ENCODE measurements at places on chromosomes 7 and 10.

- no peak for DNase-seq
Observed at GRCh38 chr10:101573885-101574753, 13.9 kb downstream of the POLL start.

DNA sequence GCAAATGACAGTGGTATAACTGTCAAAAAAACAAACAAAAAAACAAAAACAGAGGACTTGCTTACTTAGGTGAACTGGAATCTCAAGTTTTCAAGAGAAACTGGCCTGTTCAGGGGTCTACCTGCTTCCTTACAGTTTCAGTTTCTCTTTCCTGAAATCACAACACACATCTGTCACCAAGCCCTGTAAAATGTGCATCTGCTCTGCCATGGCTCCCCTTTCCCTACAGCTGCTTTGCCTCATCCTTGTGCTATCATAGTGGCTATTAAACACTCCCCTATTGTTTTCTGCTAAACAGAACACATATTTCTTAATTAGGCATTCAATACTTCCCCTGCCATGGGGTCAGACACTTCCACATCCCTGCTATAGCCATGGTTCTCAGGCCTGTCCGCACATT lies 37.6 kb downstream of the CPED1 start:
- DNase-seq = no peak

DNA sequence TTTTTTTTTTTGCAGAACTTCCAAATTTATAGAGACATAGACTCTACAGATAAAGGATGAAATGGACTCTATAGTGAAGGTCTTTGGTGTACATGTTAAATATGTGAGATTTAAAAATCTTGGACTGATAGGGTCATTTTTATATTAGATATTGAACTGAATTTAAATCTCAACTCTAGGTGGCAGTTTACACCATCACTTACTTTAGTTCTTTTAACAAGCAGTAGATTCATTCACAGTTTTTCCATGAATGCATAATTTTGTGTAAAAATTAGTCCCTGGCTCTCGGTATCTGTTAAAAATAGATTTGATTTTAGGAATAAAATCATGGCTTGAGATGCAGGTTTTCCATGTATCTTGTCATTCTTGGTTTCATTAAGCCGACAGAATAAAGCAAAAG lies 31.1 kb upstream of the SNX13 start:
- DNase-seq = no peak

- DNase-seq = no peak
Observed at GRCh38 chr10:124155781-124156435, 62.5 kb upstream of the CHST15 start.

- DNase-seq = no peak
Observed at GRCh38 chr10:3031490-3031889, 35.9 kb upstream of the PFKP start.

DNA sequence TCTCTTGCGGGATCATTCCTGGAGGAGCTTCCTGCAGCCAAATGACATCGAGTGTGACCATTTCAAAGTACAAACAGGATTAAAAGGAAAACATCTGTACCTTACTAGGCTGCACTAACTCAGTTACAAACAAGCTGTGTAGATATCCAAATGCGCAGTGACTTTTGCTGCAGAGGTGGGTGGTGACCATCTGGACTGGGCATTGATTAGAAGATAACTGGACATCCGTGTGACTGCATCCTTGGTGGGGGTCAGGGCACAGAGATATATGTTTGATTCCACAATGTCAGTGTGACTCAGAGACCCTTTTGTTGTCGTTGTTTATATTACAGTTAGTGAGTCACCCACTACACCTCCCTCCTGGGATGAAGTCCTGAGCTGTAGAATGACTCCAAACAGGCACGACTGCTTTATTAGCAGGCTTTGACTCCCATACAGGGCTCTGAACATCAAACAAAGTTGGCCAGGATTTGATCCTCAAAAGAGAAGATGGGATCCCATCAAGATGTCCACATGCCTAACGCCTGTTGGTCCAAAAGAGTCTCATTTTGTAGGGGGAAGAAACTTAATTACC lies 56.7 kb upstream of the SDK1 start:
- DNase-seq = no peak

- DNase-seq = no peak
Observed at GRCh38 chr10:129915526-129916378, 48.3 kb downstream of the EBF3 start.

GRCh38 chr10:132335189-132336063 lies 3.4 kb downstream of the LRRC27 start:
- peak; percentile 46 for DNase-seq

- no peak for DNase-seq
Observed at GRCh38 chr10:74851831-74852230, 25.4 kb downstream of the KAT6B start.

DNA sequence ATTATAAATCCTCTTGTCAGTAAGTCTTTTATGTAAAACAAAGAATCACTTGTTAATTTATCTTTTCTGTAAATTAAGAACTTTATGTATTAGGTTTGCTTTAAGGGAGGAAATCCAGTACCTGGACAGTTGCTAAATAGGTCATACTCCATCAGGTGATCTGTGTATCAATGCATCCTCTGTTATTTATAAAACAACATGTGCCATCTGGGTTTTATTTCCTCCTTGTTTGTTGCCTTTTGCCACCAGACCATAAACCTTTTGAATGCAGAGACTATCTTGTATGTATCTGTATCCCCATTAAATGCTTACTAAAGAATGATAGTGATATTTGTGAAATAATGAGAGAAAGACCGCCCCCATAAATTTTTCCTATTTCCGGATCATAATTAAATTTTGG lies 70.0 kb downstream of the SLC35B4 start:
- no peak for DNase-seq

GRCh38 chr7:73718905-73719805 lies at the start of gene STX1A:
Gene STX1A (minus strand): TSS chr7:73719669. CDS start chr7:73719631, 38 bp downstream.
- peak; percentile 79 for DNase-seq

DNA sequence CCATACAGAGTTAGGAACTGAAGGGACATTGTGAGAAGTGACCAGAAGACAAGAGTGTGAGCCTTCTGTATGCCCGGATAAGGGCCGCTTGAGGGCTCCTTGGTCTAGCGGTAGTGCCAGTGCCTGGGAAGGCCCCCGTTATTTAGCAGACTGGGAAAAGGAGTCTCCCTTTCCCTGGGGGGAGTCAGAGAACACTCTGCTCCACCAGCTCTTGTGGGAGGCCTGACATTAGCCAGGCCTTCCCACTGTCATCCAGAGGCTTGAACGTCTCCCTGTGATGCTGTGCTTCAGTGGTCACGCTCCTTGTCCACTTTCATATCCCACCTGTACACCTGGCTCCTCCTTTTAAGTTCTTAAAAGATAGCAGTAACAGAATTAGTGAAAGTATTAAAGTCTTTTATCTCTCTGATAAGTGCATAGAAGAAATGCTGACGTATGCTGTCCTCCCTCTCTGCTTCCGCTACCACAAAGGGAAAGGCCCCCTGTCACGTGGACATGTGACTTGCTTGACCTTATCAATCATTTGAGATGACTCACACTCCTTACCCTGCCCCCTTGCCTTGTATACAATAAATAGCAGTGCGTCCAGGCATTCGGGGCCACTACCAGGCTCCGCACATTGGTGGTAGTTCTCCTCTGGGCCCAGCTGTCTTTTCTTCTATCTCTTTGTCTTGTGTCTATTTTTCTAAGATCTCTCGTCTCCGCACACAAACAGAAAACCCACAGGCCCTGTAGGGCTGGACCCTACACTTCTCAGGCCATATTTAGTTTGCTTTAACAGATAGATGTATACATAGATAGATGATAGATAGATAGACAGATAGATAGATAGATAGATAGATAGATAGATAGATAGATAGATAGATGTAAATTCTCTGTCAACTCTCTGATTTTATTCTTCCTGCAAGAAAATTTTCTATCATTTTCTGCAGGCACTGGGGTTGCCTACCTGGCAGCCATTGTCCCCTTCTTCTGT lies 131.5 kb upstream of the JCAD start:
- no peak for DNase-seq

- DNase-seq = no peak
Observed at GRCh38 chr10:13991353-13991752, 339.4 kb downstream of the FRMD4A start.

GRCh38 chr7:143902332-143902899 lies 440 bp upstream of the TCAF1 start:
- no peak for DNase-seq

GRCh38 chr7:117944886-117945285 lies 71.6 kb upstream of the CTTNBP2 start:
- no peak for DNase-seq

- DNase-seq = no peak
Observed at GRCh38 chr7:117285826-117286225, 37.0 kb downstream of the WNT2 start.

DNA sequence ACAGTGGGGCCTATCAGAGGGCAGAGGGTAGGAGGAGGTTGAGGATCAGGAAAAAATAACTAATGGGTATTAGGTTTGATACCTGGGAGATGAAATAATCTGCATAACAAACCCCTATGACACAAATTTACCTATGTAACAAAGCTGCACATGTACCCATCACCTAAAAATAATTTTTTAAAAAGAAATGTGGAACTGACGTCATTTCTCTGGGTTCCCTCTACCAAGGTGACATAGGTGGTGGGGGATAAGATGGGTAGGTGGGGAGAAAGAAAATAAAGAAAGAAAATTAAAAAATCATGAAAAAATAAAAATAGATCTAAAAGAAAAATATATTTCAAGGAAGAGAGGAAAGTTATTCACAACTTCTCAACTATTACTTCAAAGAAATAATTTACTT lies 153.1 kb upstream of the SORCS1 start:
- DNase-seq = no peak

DNA sequence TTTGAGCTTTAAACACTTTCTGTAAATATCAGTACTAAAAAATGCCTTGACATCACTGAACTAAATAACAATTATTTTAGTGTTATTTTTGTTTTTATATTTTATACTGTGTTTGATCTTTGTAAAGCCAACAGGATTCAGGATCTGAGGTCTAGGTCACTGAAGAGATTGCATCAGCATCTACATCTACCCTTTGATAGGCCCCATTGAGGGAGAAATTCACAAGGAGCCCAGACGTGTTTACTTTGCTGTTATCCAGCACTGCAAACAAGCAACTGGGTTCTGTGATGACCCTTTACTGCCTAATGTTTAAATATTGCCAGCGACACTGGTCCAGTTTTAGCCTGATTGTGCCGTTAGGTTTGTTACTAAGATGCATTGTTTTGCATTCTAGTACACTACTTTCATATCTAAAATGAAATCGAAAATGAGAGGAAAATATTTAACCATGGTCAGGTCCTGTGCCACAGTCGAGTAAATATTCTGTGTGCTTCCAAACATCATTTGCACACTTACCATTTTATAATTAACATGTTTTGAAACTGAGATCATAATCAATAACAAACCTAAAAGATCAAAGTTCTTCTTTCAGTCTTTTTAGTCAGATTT lies 48.7 kb downstream of the SP8 start:
- no peak for DNase-seq

- peak; percentile 34 for DNase-seq
Observed at GRCh38 chr10:116444527-116445142, 17.0 kb downstream of the PNLIPRP3 start.

- DNase-seq = no peak
Observed at GRCh38 chr10:116972131-116972530, 32.9 kb downstream of the SHTN1 start.

GRCh38 chr10:58723186-58723585 lies 210.5 kb downstream of the BICC1 start:
- DNase-seq = no peak

DNA sequence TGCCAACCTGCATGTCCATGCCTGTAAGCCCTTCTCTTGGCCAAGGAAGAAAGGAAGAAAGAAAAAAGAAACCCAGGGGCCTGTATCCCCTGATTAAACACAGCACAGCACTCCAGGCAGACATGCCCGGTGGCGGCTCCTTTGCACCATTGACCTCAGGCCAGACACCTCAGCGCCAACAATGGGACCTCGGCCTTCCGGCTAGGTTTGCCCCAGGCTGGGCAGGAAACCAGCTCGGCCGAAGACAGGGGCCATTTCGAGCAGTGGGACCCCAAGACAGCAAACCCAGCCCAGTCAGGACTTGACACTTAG lies 2.8 kb downstream of the HOXA10 start:
- DNase-seq = no peak

DNA sequence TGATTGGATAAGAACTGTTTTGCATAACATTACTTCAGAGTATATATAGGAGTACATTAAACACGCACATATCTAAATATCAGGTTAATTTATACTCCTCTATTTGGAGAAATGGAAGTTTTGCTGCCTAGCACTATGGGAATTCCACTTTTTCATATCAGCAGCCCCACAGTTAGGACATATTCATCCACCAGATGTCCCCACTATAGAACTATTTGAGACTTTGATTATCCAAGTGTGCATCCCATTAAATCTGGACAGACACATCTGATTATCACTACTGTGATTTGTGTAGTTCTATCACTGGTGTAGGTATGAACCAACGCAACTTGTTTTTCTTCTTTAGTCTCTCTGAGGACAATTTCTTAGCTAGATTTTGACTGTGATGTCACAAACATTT lies 345.7 kb downstream of the THSD7A start:
- DNase-seq = no peak

DNA sequence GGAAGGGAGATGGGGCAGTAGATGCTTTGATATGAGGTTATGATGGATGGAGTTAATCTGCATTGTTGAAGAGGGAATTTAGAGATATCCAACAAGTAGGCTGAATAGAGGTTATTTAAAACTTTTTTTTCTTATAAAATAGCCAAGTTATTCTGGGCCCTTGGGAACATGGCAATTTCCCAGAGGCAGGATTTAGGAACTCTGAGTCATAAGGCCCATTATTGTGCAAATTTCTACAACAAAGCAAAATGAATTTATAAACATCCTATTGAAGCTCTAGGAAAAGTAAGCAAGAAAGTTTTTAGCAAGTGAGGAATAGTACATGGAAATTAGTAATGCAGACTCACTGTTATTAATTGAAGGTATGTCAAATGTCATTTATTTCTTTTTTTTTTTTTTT lies 160.9 kb upstream of the NPY start:
- no peak for DNase-seq

- DNase-seq = no peak
Observed at GRCh38 chr7:66558201-66558641, 70.5 kb upstream of the KCTD7 start.

GRCh38 chr7:76047305-76047810 lies 442 bp downstream of the STYXL1 start:
- no peak for DNase-seq

DNA sequence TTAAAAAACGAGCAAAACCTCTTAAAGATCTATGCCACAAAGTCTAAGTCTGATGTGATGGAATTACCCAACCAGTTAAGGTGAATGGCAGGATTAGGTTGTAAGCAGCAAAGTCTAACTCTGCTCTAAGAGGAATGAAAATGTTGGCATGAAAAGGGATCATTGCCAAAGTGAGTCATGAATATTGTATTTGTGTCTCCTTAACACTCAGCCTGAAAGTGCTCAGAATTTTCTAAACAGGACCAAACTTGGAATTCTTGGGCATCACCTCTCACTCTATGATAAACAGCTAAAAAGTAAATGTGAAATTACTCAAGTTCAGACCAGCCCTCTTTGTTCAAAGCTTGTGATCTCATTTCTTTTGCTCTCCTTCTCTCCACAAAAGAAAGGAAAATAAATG lies 27.0 kb downstream of the PPP1R3A start:
- DNase-seq = no peak

- DNase-seq = no peak
Observed at GRCh38 chr10:19947215-19947614, 131.0 kb downstream of the PLXDC2 start.

All from head of caudate nucleus (tissue), 42 donors.